CD8-positive, alpha-beta memory T cell (primary cell): ENCODE measurements at places on chromosomes 11 and 22. TPM values are rescaled to one million over a fixed set of nuclear protein-coding genes. Genes with fewer than 3 reads are reported as not detected.

Gene TBX10
- not detected for total RNA-seq

Gene MYBPC3
- not detected for total RNA-seq

Gene RDX
- 58.5 TPM for total RNA-seq

DNA sequence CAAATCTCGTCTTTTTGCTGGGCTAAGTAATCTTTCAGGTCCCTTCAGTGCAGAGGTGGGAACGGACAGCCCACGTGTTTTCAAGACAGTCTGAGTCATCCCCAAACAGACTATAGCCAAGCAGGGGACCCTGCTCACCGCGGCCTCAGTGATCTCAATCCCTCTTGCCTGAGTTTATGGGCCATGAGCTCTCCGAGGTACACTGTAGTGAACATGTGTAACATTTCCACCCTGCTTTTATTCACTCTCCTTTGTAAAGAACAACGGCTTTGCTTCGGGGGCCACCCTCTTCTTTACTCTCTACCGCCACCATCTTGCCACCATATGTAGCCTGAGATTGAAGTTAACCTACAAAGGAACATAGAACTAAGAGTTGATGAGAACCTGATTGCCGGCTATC, 11.5 kb upstream of the KCTD14 start:
- no peaks in the 10 kb centered on the region for H3K27me3 ChIP-seq
- H3K4me3 ChIP-seq = no peak overlapping the region
- no peak for DNase-seq
- H3K36me3 ChIP-seq = no peaks in the 10 kb centered on the region
- H3K27ac ChIP-seq = no peak overlapping the region

DNA sequence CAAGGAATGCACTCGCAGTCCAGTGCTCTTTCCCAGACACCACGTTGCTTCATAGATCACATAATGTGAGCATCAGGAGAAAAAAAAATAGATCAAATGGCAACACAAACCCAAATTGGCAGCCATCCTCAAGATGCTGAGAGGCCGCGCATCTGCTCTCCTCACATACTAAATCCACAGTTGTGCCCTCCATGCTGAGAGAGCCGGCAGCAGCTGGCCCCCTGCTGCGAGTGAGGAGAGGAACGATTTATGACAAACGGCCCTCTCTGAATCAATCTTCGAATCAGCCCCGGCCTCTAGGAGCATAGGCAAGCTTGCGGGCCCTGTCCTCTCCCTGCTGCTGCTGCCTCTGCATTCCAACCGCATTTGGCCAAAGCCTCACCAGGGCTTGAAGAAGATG, 159.9 kb upstream of the TENM4 start:
- H3K27ac ChIP-seq = no peak overlapping the region
- H3K4me1 ChIP-seq = no peaks in the 10 kb centered on the region
- no peaks in the 10 kb centered on the region for H3K27me3 ChIP-seq
- H3K36me3 ChIP-seq = no peaks in the 10 kb centered on the region
- DNase-seq = no peak

DNA sequence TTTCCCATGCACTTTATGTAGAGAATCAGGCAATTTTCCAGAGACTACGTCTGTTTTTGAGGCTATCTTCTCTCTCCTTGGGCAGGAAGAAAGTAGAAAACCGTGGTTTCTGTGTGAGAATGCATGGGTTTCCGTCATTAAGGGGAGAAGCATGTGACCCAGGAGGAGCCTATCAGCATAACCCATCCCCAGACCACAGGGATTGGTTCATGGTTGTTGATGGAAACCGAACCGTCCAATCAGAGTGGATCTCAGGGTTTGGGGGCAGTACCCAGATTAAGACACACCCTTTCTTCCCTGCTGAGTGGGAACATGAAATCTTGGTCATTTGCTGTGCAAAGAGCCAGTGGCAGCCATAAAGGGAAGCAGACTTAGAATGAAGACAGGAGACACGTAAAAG, 517.8 kb downstream of the MN1 start:
- H3K27me3 ChIP-seq = no peaks in the 10 kb centered on the region
- no peak for DNase-seq
- H3K27ac ChIP-seq = no peak overlapping the region

GRCh38 chr22:32204856-32205722, at the start of gene RFPL2:
Gene RFPL2 (minus strand): TSS chr22:32205073. CDS start chr22:32202451, 2,622 bp downstream.
- H3K4me1 ChIP-seq = peaks cover 48% of the 10 kb centered on the region
- no peaks in the 10 kb centered on the region for H3K36me3 ChIP-seq
- H3K4me3 ChIP-seq = peak within 1 kb of the TSS; percentile 44
- H3K27ac ChIP-seq = no peak within 1 kb of the TSS
- peak; percentile 46 for DNase-seq
- no peaks in the 10 kb centered on the region for H3K27me3 ChIP-seq

- no peak overlapping the region for H3K27ac ChIP-seq
- H3K4me3 ChIP-seq = no peak overlapping the region
- peaks cover 2% of the 10 kb centered on the region for H3K36me3 ChIP-seq
- no peaks in the 10 kb centered on the region for H3K4me1 ChIP-seq
- H3K27me3 ChIP-seq = no peaks in the 10 kb centered on the region
Observed at GRCh38 chr11:63826471-63827190, 12.3 kb upstream of the MARK2 start.
